RWPE2 (cell line): ENCODE measurements at places on chromosomes 2 and 18.

DNA sequence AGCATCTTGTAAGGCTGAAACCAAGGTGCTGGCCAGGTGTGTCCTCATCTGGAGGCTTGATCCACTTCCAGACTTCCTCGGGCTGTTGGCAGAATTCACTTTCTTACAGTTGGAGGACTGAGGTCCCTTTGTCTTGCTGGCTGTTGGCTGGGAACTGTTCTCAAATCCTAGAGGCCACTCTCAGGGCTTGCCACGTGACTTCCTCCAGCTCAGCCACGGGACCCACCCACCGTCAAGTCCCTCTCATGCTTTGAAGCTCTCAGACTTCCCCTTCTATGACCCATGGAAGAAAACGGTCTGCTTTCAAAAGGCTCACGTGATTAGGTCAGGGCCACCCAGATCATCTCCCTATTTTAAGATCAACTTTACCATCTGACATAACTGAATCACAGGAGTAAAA is 77.1 kb downstream of the SMAD4 start:
- DNase-seq, result no peak

DNA sequence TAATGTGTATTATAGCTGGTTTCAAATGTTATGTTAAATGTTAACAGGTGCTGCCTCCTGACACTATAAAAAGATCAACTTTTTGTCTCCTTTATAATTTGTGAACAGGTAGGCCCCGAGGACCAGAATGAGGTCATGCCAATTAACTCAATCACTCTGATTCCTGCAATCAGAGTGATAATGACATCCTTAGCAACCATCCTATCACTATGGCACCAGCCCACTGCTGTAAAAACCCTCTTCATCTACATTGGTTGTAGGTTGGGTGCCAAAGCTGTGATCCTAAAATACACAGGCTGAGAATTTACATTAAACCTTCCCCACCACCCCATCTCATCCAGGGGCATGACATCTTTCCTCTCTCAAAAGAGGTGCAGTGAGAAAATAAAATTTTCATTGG is 103.5 kb downstream of the CPO start:
- no peak for DNase-seq

DNA sequence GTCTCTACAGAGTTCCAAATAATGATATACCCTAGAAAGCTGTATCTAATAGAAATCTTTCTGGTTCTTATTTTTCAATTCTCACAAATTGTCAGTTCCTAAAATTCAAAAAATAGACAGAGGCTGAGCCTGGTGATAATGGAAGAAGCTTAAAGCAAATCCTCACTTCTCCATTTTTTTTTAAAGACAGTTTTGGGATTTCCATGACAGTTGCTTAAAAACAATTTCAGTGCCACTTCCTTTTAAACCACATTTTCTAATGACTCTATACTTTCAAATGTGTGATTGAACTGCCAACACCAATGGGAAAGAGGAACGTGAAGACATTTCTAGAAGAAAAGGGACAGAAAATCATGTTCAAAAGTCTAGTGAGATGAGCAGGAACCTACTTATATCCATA is 4.0 kb downstream of the GKN2 start:
- DNase-seq, result no peak

DNA sequence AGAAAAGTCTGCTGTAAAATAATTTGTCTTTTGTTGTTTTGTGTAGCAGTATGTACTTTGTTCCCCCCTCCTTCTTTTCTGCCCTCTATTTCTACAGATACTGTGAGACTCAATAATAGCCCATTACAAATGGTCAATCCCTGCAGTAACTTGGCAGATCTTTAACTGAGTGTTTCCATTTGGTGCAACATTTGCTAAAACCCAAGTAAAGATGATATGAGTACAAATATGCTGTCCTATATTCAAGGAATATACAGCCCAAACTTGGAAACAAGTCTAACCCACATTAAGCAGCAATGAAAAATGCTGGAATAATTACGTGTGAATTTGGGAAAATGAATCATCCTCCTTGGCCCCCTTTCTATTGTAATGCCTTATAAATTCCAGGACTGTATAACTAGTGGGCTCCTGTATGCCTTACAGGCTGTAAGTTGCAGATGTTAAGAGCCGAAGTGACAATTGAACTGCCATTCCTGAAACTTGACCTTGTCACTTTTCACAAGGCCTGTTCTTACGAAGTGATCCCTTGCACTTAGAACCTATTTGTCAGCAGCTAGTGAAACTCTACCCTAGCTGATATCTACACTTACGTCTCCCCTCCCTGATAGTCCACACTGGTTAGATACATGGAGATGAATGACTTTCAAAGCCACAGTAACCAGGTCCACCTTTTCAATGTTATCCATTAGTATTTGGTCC is 104.9 kb downstream of the IRS1 start:
- DNase-seq, result no peak

- DNase-seq, result no peak
Measured at GRCh38 chr2:152413228-152414030, 78.5 kb downstream of the FMNL2 start.

DNA sequence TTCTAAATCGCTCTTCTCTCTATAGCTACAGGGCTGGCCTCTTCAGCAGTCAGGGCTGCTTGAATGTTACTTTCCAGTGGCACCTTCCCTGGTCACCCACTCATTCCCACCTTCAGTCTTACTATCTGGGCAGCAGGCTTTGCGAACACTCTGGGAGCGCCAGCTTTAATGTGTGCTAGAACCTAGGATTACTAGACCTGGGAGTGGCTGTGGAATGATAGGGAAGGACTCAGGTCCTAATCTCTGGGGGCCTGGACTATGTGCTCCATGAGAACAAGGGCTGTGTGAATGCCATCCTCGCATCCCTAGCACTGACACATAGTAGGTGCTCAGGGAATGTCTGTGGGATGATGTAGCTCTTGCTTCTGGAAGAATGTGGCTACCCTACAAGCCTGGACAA is 57.6 kb downstream of the BCL2L11 start:
- DNase-seq, result no peak

DNA sequence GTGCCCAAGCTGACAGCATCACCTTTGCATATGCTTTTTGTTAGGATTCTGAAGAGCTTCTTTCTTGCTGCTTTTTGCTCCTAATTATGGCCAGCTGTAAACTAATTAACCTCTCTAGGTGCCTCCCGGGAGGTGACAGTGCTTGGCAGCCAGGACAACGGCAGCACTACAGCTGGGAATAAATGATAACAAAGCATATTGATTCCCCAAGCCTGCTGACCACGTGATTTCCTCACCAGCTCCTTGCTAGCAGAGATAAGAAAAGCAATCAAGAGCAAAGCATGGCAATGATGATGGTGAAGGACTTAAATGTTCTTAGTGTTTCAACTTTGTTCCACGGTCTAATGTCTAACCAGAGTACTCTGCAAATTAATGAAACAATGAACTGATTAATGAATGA is 1074.4 kb upstream of the GYPC start:
- no peak for DNase-seq

DNA sequence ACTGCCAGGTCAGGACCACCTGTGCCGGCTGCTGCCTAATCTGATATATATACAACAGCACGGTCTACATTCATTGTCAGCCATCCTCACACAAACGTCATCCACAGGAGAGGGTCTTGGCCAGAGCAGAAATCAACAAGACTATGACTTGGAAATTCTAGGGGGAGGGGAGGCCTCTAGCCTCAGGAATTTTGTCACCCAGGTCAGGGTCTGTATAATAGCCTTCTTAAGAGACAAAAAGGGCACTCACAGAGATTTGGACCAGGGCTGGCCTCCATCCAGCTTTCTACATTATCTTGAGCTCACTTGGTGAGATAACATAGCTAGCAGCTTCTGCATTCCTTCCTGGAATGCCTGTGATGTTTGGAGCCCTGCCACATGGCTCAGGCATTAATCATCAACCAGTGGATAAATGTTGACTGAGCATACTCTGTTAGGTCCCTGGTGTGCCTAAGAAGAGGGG is 50.4 kb upstream of the CTIF start:
- DNase-seq, result peak; percentile 84

- no peak for DNase-seq
Measured at GRCh38 chr2:205656461-205656860, 25.8 kb upstream of the NRP2 start.

GRCh38 chr2:121897335-121897970 is 142.0 kb downstream of the TSN start:
- DNase-seq, result no peak

GRCh38 chr18:54848121-54848520 is 19.8 kb downstream of the RAB27B start:
- no peak for DNase-seq

- DNase-seq, result no peak
Measured at GRCh38 chr18:59047321-59048047, 92.2 kb upstream of the SEC11C start.

DNA sequence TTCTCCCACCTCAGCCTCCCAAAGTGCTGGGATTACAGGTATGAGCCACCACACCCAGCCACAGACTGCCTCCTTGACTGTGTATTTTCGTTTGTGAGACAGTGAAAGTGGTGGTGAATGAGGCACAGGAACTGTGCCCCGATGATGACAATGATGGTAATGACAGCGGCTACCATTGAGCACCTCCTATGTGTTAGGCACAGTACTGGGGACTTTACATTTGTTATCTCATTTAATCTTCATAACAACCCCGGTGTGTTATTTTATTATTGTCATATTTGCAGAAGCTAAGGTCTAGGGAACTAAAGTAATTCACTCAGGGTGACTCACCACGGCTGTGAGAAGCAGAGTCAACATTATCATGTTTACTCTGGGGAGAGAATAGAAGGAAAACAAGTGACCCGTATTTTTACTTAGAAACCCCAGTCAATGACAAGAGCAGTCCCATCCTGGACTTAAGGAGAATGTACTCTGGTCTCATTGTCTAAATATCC is 77.6 kb upstream of the ALPP start:
- DNase-seq, result no peak

- no peak for DNase-seq
Measured at GRCh38 chr18:51192026-51192425, 5.5 kb downstream of the MEX3C start.

DNA sequence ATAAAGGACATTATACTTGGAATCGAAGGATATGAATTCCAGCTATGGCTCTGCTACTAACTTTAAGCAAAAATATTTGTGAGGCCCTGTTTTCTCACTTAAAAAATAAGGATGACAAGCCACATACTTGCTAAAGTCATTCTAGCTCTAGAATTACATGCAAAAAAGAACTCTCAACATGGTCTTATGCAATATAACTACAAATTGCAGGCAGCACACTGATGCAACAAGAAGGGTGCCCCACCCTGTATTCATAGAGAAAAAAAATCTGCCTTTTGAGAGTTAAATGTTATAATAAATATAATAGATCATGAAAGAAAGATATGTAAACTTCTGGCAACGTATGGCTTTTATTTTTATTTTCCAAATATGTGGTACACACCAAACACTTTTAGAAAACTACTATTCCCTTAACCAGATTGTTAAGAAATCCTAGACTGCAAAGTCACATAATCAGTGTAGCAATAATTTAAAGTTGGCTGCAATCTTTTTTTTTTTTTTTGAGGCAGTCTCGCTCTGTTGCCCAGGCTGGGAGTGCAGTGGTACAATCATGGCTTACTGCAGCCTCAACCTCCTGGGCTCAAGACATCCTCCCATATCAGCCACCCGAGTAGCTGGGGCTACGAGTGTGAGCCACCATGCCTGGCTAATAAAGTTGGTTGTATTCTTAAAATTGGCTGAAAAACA is 40.2 kb upstream of the WDSUB1 start:
- no peak for DNase-seq

- no peak for DNase-seq
Measured at GRCh38 chr2:101736233-101736632, 38.7 kb downstream of the MAP4K4 start.

GRCh38 chr2:241767464-241768250 is 9.0 kb upstream of the GAL3ST2 start:
- peak; percentile 66 for DNase-seq

GRCh38 chr2:28626891-28627421 is 124.7 kb upstream of the PPP1CB start:
- DNase-seq, result no peak

- no peak for DNase-seq
Measured at GRCh38 chr2:221134718-221135117, 437.4 kb downstream of the EPHA4 start.

DNA sequence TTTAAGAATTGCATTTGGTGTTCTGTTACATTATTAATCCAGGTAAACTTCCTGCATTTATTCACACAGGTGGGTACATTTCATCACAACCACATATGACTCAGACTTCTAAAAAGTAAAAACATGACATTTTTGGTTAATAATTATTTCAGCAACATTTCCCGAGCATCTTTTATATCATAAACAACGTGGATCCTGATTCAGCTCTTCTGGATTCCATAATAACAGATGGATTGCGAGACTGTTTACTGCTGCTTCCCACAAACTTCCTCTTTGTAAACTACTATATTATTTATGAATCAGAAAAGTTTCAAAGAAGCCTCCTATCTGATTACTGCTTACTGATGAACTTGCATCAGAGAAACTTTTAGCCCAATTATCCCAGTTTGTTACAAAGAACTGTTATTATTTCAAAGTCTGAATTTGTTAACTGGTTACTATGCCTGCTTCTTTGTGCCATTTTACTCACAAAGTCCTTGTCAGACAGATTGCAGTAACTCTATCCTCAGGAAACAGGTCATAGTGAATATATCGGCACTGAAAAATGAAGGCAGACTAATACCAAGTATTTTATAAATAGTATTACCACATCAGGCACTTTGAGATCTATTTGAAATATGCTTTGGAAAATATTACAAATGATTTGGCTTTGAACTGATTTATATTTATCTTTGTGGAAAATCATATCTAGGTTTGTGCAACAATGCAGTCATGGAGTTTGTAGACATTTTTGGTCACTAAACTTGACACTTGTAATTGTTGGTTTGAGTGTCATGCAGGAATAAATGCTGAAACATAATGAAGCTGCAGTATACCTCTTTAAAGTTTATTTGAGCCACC is 511.6 kb downstream of the PLCL1 start:
- DNase-seq, result no peak

- DNase-seq, result no peak
Measured at GRCh38 chr2:189553504-189554088, 27.0 kb downstream of the SLC40A1 start.

DNA sequence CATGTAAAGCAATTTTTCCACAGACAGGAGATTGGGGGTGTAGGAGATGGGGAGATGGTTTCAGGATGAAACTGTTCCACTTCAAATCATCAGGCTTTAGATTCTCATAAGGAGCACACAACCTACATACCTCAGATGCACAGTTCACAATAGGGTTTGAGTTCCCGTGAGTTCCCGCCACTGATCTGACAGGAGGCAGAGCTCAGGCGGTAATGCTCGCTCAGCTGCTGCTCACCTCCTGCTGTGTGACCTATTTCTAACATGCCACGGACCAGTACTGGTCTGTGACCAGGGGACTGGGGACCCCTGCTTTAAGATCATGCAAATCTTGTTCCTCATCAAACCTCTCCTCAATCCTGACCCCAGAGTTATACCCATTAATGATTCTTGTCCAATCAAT is 70.1 kb downstream of the RPE start:
- DNase-seq, result no peak
